ENCODE measurements at places on chromosomes 3 and 15. TPM values are rescaled to one million over a fixed set of nuclear protein-coding genes. Genes with fewer than 3 reads are reported as not detected.

RARRES1 gene
- polyA plus RNA-seq = 67.0 TPM

- no peak for DNase-seq
Observed at GRCh38 chr15:100244796-100245486, 96.8 kb downstream of the ADAMTS17 start.

GRCh38 chr15:71011503-71012155 lies 103.6 kb upstream of the THSD4 start:
- no peak for DNase-seq

GRCh38 chr3:55755516-55756205 lies 268.6 kb upstream of the WNT5A start:
- no peak for DNase-seq

- no peak for DNase-seq
Observed at GRCh38 chr15:58489289-58490085, 57.7 kb downstream of the LIPC start.

Measured in urinary bladder (tissue), 4 donors.